CD4-positive, alpha-beta T cell treated with Interleukin-6 for 4 hours (primary cell): ENCODE measurements at places on chromosomes 4 and X.

- no peak for DNase-seq
Observed at GRCh38 chrX:40003071-40003427, 94.7 kb downstream of the BCOR start.

DNA sequence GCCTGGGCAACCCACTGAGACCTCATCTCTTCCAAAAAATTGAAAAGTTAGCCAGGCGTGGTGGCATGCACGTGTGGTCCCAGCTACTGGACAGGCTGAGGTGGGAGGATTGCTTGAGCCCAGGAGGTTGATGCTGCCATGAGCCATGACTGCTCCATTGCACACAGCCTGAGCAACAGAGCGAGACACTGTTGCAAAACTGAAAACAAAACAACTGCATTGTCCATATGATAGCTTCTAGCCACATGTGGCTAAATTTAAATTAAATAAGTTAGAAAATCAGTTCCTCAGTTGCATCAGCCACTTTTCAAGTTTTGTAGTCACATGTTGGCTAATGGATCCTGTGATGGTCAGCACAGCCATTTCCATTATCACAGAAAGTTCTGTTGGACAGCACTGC, 67.9 kb downstream of the GAB1 start:
- no peak for DNase-seq

DNA sequence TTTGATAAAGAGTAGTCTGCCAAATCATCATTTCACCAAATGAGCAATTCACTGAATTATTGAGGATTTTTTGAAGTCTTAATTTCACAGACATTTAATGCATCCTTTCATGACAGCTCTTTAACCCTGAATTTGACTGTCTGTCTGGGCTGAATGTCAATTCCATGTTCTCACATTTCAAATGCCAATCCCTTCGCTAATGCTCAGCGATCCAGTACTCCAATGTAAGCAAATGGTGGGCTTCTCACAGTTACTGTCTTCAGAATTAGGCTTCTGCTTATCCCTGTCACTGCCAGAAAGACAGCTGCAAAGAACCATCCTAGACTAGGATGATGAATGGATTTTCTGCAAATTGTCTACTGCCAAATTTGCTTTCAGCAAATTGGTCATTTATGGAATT, 36.2 kb upstream of the USP38 start:
- DNase-seq: no peak

GRCh38 chr4:141636771-141637460, 533 bp downstream of the IL15 start:
- peak; percentile 43 for DNase-seq

DNA sequence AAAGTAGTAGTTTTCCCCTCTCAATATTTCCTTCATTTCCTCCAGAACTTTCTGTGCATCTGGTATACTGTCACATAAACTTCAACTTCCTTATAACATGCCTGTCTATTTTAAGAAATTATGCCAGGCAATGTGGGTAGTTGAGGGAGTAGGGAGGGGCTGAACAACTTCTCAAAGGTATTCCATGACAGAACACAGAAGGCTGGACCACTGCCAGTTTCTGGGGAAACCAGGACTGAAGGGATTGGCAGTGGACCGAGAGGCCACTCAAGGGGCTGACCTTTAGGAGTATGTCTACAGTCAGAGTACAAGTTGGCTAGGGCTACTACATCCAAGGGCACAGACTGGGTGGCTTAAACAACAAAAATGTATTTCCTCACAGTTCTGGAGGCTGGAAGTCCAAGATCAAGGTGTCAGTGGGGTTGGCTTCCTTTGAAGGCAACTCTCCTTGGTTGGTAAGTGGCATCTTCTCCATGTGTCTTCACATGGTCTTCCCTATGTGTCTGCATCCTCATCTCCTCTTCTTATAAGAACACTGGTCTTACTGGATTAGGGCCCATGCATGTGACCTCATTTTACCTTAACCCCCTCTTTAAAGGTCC, 6.9 kb downstream of the SH3RF1 start:
- no peak for DNase-seq

GRCh38 chr4:84866295-84866694, 100.2 kb downstream of the WDFY3 start:
- DNase-seq: no peak

DNA sequence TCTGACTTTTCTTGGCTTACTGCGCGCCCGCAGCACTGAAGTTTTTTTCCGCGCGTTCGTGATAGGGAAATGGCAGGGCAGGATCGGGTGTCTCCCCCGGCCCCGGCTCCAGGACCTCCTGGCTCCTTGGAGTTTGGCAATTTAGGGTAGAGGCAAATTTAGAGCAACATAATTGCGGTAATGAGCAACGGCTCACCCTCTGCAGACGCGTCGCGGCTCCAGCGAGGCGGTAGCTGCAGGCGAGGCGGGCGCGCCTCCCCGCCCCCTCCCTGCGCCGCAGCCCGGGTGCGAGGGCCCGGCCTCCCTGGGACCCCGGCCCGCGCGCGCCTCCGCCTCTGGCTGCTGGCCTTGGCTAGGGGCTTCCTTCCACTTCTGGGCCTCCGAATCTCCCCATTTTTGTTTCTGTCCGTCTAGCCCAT, 6.2 kb downstream of the MSX1 start:
- DNase-seq: no peak

GRCh38 chr4:94744850-94745249, 12.9 kb upstream of the BMPR1B start:
- no peak for DNase-seq

- no peak for DNase-seq
Observed at GRCh38 chr4:27278615-27279375, 418.2 kb downstream of the STIM2 start.

GRCh38 chr4:54100595-54101189, 729 bp downstream of the GSX2 start:
- DNase-seq: no peak

DNA sequence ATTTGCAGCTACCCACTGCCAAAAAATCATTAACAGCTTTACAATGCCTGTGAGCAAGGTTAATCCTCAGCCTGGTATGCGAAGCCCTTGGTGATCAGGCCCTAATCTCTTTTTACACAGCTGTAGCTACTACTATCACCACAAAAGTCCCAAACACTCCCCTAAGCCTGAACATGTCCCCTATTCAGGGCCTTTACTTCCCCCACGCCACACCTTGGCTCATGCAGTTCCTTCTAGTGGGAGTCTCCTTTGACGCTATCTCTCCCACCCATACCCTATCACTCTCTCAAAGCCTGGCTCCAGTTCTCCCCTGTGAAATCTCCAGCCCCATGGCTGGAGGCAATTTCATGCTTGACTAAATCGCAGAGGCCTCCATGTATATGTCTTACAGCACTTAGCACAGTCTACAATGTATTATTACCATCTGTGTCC, 90.6 kb upstream of the CBR4 start:
- no peak for DNase-seq

DNA sequence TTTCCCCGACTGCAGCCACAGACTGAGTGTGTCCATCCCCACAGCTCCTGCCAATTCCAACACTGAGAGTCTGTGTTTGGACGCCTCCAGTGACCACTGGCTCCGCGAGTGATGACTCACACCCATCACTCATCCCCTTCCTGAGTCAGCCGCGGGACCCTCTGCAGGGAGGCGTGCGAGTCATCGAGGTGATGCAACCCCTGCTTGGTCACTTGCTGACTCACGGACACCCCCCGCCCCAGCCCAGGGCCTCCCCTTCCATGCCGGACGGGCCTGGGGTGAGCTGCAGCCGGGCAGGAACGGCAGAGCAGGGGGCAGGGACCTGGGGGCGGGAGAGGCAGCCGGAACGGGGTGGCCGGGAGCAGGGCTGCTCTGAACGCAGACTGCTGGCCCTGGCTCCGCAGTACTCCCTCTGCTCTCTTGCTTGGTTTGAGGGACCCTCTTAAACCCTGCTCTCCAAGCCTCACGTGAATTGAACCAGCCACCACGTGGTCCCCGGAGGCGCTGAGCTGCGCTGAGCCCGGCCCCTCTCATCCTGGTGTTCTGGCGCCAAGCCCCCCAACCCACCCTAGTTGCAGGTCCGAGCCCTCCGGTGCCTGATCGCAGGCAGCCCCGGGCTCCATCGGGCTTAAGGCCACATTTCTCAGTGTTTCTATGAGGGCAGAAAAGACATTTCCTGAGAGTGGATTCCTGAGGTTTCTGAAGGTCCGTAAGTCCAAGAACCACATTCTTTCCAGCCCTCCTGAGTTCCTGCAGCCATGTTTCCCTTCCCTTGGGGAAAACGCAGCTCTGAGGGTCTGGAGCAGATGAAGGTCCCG, 32.4 kb downstream of the FGFRL1 start:
- DNase-seq: peak; percentile 15

DNA sequence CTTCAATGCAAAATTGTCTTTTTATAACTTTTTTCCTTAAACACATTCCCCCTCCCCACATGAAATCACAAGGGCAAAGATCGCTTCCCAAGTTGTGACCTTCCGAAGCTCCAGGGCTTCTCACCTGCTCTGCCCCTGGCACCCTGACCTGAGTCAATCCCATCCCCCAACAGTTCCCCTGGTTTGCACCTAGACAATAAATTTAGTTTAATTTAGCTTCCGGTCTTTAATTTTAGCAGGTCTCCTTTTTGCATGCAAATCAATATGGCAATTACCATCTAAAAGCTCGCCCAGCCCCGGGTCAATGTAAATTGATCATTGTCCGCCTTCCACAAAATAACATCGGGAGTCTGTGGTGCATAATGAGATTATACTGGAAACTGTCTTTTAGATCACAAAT, 6.8 kb downstream of the BCOR start:
- no peak for DNase-seq

- DNase-seq: no peak
Observed at GRCh38 chr4:78152795-78153194, 95.7 kb downstream of the FRAS1 start.
